Stimulated activated CD8-positive, alpha-beta memory T cell treated with anti-CD3 and anti-CD28 coated beads, Interleukin-7, amount 100 ng/mL, for 1 hour (primary cell): ENCODE measurements at places on chromosomes 13 and 19.

DNA sequence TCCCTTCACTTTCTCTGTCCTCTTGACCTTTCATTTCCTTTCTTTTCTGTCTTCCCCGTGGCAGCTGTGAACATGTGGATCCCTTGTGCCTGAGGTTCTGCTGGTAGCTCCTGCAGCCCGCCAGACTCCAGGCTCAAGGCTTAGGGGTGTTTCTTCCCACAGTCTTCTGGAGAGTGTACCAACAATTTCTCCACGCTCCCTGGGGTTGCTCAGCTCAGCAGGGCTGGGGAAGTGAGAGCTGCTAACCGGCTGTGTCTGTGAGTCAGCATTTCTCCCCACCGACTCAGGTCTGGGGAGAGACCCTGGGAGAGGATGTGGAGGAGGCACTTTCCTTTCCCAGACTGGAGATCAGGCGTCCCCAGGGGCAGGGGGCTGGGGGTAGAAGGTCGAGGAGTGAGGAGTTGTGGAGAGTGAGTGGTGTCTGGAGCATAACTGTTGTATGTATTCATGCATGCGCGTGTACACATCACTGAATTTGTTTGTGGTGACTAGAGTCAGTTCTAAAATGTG is 193.6 kb downstream of the KCNRG start:
- DNase-seq = no peak

GRCh38 chr19:1264801-1265614 is 4.1 kb upstream of the CIRBP start:
- DNase-seq = no peak

DNA sequence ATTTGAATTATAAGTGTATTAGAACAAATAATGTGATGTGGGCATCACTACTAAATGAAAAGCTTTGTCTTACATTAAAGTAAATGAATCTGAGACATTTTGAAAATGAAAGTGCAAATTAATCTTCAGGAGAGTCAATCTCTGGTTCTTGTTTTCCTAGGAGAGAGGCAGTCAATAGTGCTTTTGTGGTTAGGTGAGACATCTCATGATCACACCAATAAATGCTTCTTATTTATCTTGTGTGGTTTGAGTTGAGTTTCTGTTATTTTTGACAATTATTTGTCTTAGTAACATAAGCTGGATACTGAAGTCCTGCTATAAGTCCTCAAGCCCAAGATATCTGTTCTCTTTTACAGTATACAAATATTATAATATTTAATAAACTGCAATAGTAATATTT is 1378.0 kb upstream of the PCDH9 start:
- DNase-seq = no peak

GRCh38 chr19:56112313-56112709 is 8.8 kb downstream of the ZNF787 start:
- no peak for DNase-seq

DNA sequence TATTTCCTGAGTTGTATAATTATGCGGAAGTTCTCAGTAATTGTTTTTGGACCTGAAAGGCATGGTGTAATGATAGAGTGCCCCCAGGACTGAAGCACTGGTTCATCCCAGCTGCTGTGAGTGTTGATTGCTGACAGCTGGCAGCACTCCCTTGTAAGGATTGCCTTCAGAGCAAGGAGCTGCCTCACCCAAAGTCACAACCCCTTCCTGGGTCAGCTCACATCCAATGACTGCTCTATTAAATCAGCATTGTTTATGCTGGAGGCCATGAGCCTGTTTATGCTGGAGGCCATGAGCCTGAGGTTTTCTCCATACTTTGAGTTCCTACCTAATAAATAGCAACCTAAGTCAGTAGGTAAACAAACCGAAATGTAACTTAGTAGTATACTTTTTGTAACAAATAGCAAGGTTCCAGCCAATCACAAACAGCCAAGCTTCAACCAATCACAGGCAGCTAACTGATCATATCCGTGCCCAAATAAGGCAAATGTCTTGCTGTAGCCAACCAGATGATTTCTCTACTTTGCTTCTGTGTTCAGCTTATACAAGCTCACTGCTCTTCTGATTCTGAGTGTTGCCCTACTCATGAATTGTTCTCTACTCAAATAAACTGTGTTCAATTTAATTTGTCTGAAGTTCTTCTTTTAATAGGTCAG is 11.7 kb upstream of the SPACA6 start:
- no peak for DNase-seq

DNA sequence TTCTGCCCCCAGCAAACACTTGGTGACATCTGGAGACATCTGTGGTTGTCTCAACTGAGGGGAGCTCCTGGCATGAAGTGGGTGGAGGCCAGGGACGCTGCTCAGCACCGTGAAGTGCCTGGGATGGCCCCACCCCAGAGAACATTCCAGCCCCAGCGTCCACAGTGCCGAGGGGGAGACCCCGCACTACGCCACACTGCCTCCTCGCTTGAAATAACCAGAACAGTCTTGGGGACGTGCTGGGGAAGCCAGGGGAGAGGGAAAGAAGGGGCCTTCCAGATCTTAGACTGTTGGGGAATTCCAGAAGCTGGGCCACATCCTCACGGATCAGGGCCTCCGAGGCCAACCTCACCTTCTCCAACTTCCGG is 4.2 kb downstream of the DPP9 start:
- no peak for DNase-seq

GRCh38 chr19:31258211-31259052 is 90.8 kb downstream of the TSHZ3 start:
- DNase-seq = no peak

- DNase-seq = no peak
These were observed 77.7 kb upstream of the VSTM2B start for GRCh38 chr19:29448046-29448445.
